ENCODE measurements at places on chromosomes 7 and 10.

- DNase-seq, result no peak
These were observed 68.4 kb downstream of the CDHR3 start for GRCh38 chr7:106031300-106032035.

- DNase-seq, result no peak
These were observed 6.0 kb downstream of the RHOBTB1 start for GRCh38 chr10:60937784-60938654.

GRCh38 chr7:110568932-110569331 lies 522.0 kb upstream of the LRRN3 start:
- DNase-seq, result no peak

- DNase-seq, result no peak
These were observed 65.0 kb downstream of the DNAJB6 start for GRCh38 chr7:157401567-157402387.

GRCh38 chr7:139811066-139811465 lies 18.0 kb upstream of the TBXAS1 start:
- peak; percentile 83 for DNase-seq

DNA sequence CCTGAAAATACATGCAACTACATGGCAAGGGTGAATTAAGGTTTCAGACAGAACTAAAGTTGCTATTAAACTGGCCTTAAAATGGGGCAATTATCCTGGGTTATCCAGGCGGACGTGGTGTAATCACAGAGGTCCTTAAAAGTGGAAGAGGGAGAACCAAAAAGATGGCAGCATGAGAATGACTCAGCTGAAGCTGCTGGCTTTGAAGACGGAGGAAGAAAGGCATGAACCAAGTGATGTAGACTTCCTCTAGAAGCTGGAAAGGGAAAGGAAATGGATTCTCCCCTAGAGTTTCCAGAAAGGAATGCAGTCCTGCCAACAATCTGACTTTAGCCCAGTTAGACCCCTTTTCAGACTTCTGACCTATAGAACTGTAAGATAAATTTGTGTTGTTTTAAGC lies 27.0 kb upstream of the UBN2 start:
- DNase-seq, result no peak

GRCh38 chr10:69959911-69960310 lies 92.7 kb upstream of the MACROH2A2 start:
- no peak for DNase-seq

DNA sequence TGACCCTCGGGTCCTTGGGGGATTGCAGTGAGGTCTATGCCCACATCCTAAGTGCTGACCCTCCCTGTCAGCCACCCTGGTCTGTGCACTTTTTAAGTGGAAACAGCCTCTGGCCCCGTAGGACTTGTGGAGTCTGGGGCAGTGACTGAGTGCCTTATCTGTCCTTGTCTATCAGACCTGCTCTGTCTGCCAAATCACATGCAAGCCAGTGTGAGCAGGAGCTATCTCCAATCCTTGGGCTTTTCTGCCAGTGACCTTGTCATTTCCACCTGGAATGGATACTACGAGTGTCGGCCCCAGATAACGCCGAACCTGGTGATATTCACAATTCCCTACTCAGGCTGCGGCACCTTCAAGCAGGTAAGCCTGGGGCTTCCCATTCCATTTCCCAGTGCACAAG lies 62.7 kb downstream of the C10orf120 start:
- DNase-seq, result no peak

GRCh38 chr7:142440219-142440905 lies 182.5 kb upstream of the PRSS58 start:
- peak; percentile 36 for DNase-seq

DNA sequence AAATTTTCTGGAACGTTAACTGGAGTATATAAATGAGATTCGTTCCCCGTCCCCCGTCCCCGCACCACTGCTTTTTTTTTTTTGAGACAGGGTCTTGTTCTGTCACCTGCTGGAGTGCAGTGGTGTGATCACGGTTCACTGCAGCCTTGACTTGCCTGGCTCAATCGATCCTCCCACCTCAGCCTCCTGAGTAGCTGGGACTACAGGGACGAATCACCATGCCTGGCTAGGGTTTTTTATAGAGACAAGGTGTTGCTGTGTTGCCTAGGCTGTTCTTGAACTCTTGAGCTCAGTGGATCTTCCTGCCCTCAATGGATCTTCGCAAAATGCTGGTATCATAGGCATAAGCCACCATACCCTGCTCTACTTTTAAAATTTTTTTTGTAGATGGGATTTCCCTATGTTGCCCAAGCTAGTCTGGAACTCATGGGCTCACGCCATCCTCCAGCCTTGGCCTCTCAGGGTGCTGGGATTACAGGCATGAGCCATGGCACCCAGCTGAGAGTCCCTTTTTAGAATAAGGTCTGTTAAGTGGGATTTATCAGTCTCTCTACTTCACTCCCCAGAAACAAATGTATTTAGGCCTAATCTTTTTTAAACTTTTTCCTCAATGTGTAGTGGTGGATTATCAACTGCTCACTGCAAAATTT lies 122.9 kb downstream of the LYZL1 start:
- no peak for DNase-seq

- DNase-seq, result no peak
These were observed 109.9 kb upstream of the ABI1 start for GRCh38 chr10:26970667-26971066.

- no peak for DNase-seq
These were observed 33.5 kb downstream of the ZNF800 start for GRCh38 chr7:127359011-127359410.

- DNase-seq, result no peak
These were observed 77.0 kb upstream of the PODXL start for GRCh38 chr7:131633342-131633843.

- DNase-seq, result no peak
These were observed 570.1 kb upstream of the MGMT start for GRCh38 chr10:128896963-128897362.

DNA sequence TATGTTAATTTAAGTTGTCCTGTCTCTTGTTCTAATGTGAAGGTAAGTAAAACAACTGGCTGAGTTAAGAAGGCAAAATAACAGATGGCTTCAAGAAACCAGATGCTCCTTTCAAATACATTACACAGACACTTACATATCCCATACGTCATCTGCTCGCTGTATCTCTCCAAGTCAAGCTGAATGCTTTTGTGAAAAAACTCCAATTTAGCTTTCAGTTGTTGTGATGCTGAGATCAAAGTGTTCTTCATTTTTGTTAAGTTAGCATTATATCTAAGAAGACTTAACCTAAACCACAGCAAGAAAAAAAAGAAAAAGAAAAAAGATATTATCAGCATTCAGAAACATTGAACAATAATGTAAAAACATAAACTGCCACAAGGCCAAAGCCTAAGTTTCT lies 18.5 kb upstream of the ERLIN1 start:
- DNase-seq, result no peak

DNA sequence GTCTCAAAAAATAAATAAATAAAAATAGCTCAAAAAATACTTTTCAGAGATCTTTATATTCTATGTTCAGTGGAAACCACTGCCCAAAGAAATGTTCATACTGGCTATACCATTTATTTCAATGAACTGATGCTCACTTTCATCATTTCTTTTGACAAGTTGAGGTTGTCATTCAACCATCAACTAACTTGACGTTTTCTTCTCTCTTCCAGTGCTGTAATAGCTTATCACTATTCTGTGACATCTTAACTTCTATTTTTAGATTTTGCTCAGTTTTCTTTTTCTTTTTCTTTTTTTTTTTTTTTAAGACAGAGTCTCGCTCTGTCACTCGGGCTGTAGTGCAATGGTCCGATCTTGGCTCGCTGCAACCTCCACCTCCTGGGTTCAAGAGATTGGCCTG lies 8.7 kb upstream of the CTAGE4 start:
- no peak for DNase-seq

DNA sequence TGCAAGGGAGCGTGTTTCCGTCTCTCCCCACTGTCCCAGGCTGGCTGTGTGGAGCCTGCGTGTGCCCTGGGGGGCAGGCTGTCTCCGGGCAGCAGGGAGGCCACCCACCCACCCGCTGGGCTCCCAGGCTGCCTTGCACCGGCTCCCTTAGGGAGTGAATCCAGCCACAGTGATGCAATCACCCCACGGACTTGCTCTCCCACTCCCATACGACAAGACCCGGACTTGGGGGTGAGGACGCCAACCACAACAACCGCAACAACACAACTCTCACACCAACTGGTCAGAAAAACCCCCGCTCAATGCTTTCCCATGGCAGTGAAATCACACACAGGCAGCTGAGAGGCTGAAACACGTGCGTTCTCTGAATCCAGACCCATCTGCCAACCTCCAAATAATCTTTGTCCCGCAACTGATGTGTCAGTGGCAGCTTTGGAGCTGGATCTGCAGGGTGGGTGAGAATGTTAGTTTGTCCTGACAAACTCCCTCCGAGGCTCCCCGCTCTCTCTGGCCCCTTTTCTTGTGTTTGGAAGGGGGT lies 62.7 kb upstream of the DDC start:
- DNase-seq, result no peak

DNA sequence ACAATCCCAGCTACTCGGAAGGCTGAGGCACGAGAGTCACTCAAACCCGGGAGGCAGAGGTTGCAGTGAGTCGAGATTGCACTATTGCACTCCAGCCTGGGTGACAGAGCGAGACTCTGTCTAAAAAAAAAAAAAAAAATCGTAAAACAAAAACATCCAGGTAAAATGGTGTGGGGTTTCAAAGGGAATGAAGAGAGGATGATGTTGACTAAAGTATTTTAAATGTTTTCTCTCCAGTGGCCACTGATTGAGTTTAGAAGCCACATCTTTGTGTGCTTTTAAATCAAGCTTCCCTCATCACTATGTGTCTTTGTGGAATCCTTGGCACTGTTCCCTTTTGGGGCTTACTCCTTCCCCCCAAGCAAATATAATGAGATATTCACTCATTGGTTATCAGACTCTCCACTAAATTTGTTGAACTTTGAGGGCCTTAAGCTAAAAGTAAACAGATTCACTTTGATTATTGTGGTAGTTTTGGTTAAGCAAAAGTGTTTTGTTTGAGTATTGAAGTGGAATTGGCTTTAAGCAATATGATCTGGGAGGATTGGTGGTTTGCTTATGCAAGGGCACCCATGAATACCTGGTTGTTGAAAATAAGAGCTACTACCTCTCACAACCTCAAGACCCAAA lies 162.9 kb downstream of the CDK14 start:
- no peak for DNase-seq

GRCh38 chr7:151012911-151013347 lies 11.4 kb downstream of the ATG9B start:
- no peak for DNase-seq

DNA sequence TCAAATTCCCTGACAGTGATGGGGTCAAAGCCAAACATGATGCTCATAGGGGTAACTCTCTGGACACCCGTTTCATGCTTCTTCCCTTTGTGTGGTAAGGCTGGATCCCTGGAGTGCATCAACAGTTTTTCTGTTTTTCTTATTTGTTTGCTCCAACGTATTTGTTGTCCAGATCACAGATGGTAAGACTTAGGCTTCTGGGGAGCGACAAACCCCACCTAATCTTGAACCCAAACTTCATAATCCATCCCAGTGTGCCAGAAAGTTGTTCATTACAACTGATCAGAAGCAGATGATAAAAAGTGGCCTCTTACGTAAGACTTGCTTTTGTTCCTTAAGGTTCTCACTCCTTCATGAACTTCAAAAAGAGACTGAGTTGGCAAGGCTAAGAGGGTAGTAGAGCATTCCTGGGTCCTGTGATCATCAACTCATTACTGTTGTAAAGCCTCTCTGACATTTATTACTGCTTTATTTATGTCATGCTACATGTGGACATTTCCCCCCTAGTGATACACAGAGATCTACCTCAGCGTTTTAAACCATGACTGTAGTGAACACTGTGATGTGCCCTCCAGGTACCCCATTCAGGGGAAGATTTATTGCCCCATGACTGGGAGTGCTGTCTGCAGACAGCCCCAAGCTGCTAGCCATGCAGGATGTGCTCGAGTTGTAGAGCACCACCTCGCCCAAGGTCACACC lies 125.6 kb downstream of the CCDC71L start:
- DNase-seq, result no peak

- no peak for DNase-seq
These were observed 545 bp upstream of the MTPN start for GRCh38 chr7:135977742-135978066.

- DNase-seq, result no peak
These were observed 103.6 kb downstream of the VIPR2 start for GRCh38 chr7:159040912-159041711.

- peak; percentile 87 for DNase-seq
These were observed 62.4 kb downstream of the MICU1 start for GRCh38 chr10:72563327-72563932.

GRCh38 chr10:69649786-69650550 lies 19.9 kb downstream of the FAM241B start:
- DNase-seq, result no peak

DNA sequence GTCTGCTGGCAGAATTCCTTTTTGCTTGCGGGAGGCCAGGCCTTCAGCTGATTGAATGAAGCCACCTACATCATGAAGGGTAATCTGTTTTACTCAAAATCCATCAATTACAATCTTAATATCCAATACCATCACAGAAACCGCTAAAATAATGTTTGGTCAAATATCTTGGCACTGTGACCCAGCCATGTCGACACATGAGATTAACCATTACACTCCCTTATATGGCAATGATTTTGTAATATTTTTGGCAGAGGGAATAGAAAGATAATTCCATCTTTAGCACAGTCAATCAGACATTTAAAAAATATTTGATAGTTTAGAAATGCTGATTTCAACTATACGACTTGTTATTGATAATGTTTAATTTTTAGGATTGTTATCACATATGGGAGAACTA lies 36.5 kb upstream of the SLC39A12 start:
- no peak for DNase-seq

DNA sequence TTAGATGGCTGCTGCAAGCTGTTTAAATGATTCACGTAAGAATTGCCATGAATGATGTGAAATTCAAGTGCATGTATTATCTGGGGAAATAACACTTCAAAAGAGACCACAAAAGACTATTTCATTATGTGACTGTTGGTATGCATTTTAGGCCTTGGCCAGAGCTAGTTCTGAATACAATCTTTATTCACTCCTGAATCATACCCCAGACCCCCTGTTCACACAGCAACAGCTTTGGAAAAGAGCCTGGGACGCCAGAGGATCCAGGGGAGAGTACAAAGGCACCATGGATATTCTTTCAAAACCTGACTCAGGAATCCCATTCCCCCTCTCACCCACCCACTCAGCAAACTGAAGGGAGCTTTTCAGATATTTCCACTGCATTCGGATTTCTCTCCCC lies 377.1 kb upstream of the DPP6 start:
- DNase-seq, result no peak

GRCh38 chr7:9082203-9082602 lies 648.8 kb downstream of the NXPH1 start:
- no peak for DNase-seq
